Caco-2 (cell line): ENCODE measurements at places on chromosomes 16 and 17. TPM values are rescaled to one million over a fixed set of nuclear protein-coding genes. Genes with fewer than 3 reads are reported as not detected.

DNA sequence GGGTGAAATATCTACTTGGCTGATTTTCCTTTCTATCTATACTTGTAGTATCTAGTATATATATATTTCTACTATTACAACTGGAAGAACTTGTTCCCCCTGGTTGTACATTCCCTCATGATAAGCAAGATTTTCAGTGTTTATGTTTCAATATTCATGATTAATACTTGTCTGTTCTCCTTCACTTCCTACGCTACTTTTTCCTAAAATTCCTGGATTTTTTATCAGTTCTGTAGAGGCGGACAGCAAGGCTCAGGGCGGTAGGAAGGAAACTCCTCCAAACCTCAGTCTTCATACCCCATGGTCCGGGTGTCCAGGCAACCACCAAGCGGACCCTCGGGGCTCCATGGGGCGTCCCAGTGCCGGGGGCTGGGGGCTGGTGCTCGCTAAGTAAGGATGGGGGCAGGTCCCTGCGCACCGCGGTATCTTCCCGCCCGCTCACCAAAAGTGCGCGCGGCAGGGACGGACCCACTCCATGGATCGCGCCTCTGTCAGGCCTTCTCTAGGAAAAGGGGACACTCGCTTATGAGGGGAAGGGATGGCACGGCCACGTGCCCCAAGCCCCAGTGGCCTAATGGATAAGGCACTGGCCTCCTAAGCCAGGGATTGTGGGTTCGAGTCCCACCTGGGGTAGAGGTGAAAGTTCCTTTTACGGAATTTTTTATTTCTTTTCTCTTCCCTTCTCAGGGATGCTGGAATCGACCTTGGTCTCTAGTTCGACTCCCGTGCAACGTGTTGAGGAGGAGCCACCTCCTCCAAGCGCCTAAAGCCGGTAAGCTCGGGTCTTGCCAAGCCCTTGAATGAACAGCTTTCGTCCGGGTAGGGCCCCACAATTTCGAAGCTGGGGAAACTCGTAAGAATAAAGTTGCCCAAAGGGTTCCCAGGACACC, 13.2 kb downstream of the ATP5PD start:
- no peaks in the 10 kb centered on the region for H3K27me3 ChIP-seq
- peak; percentile 95 for DNase-seq
- H3K36me3 ChIP-seq: no peaks in the 10 kb centered on the region
- no peaks in the 10 kb centered on the region for H3K4me1 ChIP-seq
- peak overlapping the region; percentile 91 for H3K4me3 ChIP-seq

DNA sequence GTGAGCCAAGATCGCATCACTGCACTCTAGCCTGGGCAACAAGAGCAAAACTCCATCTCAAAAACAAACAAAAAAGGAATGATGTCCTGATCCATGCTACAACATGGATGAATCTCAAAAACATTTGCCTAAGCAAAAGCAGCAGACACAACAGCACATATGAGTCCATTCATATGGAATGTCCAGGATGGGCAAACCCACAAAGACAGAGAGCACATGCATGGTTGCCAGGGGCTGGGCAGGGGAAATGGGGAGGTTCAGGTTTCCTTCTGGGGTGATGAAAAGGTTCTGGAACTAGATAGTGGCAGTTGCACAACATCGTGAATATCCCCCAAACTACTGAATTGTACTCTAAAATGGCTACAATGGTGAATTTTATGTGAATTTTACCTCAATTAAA, 35.3 kb upstream of the RAI1 start:
- no peaks in the 10 kb centered on the region for H3K36me3 ChIP-seq
- peaks cover 10% of the 10 kb centered on the region for H3K4me1 ChIP-seq
- no peak overlapping the region for H3K4me3 ChIP-seq
- no peak for DNase-seq
- H3K27me3 ChIP-seq: no peaks in the 10 kb centered on the region

CTRL gene
- total RNA-seq: 0.66 and 2.3 TPM in 2 replicates

CDT1 gene
- total RNA-seq: 97.7 and 98.0 TPM in 2 replicates

DNA sequence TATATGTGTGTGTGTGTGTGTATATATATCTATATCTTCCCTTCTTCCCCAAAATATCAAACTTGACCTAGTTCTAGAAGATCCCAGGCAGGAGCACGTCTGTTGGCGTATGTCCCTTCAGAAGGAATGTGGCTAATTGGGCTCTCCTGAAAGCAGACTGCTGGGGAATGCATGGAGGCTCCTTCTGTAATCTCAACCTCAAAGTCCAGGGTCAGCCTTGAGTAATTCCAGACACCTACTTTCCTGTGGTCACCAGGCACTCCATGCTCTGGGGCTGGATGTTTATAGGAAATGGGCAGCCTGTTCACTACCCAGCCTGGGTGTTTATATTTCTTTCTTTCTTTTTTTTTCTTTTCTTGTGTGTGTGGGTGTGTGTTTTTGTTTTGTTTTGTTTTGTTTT, 13.4 kb downstream of the BCO1 start:
- peak; percentile 49 for DNase-seq
- H3K27me3 ChIP-seq: no peaks in the 10 kb centered on the region
- H3K4me1 ChIP-seq: peaks cover 11% of the 10 kb centered on the region; the same call in 1 of the 2 replicates
- no peaks in the 10 kb centered on the region for H3K36me3 ChIP-seq
- H3K27ac ChIP-seq: no peak overlapping the region

ABCC3 gene
- total RNA-seq: 39.3 and 45.6 TPM in 2 replicates

GRCh38 chr17:9022573-9023391, 1.5 kb downstream of the NTN1 start:
- H3K4me3 ChIP-seq: no peak overlapping the region
- no peaks in the 10 kb centered on the region for H3K4me1 ChIP-seq
- H3K27me3 ChIP-seq: no peaks in the 10 kb centered on the region; the same call in 1 of the 2 replicates

DNA sequence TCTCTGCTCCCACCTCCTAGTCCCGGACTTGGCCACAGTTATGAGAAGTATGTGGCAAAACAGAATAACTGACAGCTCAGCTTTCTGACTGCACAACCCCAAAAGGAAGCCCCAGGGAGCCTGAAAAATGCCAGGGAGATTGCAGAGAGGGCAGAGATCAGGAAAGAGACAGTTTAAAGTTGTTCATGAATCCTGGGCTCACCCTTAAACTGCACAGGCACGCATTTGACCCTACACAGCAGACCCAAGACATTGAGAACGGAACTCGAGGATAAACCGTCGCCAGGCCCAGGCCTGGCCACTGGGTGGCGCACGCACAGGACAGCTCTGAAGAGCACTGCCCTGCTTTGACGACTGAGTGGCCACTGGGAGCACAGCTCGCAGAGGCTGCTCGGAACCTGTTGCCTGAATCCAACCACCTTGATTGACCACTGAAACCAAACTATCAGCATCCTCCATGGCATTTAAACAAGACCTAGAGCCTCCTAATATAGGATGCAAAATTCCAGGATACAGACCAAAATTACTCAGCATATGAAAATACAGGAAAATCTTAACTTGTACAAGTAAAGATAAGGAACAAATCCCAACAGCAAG, 114.0 kb downstream of the C16orf95 start:
- H3K27me3 ChIP-seq: no peaks in the 10 kb centered on the region
- H3K4me3 ChIP-seq: no peak overlapping the region
- no peaks in the 10 kb centered on the region for H3K36me3 ChIP-seq

TBC1D3K gene
- not detected in 2 replicates for total RNA-seq

PPP1R27 gene
- total RNA-seq: 0.93 TPM in 1 of 2 replicates, not detected in the other

DNA sequence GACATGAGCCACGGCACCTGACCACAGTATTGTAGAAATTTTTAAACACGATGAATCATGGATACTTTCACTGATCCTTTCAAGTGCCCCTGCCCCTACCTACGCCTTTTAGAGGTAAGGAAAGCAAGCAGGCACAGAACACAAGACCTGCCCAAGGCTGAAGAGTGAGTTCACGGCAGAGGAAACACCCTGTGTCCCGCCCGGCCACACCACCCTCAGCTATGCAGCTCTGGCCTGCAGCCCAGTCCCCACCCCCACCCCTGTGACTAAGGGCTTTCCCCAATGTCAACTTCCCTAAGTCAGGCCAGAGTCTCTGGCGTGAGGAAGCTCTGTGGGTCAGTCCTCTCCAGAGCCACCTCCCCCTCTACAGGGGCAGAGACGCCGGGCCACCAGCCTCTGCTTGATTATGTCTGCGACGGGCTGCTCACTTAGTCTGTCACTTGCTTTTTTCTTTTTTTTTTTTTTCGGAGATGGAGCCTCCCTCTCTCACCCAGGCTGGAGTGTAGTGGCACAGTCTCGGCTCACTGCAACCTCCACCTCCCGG, 8.4 kb downstream of the SLC16A5 start:
- peak; percentile 92 for DNase-seq
- peaks cover 3% of the 10 kb centered on the region for H3K36me3 ChIP-seq
- H3K4me3 ChIP-seq: no peak overlapping the region
- H3K4me1 ChIP-seq: peaks cover 50% of the 10 kb centered on the region

- peak overlapping the region; percentile 37 for H3K27ac ChIP-seq
- DNase-seq: no peak
- H3K4me3 ChIP-seq: no peak overlapping the region
- peaks cover 7% of the 10 kb centered on the region for H3K4me1 ChIP-seq
These were observed 293.8 kb downstream of the ABCC12 start for GRCh38 chr16:47861999-47862398.

DNA sequence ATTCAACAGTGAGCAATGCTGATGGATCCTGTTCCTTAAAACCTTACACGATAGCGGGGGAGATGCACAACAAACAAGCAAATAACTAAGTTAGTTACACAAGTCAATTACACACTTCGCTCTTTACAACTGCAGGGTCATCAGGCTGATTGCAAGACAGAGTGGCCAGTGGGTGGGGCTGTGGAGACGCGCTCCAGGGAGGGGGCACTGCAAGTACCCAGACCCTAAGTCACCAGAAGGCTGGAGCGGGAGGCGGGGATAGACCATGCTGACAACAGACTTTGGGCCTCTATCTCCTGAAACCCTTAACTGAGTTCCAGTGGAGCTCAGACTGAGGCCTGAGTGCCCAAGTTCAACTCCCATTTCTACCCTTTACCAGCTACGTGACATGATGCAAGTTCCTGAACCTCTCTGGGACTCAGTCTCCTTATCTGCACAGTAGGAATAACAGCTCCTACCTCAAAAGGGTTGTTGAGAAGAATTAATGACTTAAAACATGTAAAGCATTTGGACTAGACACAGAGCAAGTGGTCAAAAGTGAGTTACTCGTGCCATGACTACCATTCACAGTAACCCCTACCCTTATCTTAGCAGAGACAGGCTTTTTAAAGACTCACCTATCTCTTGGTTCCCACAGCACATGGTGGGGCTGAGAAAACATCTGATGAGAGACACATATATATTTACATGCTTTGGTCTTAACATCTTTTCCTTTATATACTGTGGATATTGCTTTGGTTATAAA, 10.4 kb downstream of the CPPED1 start:
- H3K27ac ChIP-seq: no peak overlapping the region
- no peaks in the 10 kb centered on the region for H3K36me3 ChIP-seq
- no peak overlapping the region for H3K4me3 ChIP-seq
- H3K4me1 ChIP-seq: peaks cover 17% of the 10 kb centered on the region
- no peak for DNase-seq

C16orf89 gene
- not detected in 2 replicates for total RNA-seq

DNA sequence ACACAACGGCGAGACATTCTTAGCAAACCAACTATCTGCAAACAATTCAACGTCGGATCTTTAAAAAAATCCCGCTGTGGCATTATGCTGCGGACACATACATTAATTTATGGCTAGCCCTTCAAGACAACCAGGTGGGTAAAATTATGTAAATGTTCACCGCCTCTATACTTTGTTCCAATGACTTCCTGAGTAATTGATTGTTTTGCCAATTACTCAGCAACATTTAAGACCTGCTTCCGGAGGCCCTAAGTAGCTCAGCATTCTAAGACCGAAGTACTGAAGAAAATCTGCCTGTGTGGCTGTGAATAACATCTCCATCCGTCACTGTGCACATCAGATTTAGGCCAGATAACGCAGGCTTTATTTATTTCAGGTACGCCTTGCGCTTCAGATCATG, 23.3 kb downstream of the QPRT start:
- DNase-seq: no peak
- 0 out of 2 replicates have a peak, but pooled peaks cover 2% of the 10 kb centered on the region for H3K4me1 ChIP-seq
- H3K4me3 ChIP-seq: no peak overlapping the region
- no peaks in the 10 kb centered on the region for H3K27me3 ChIP-seq

GRCh38 chr17:39175695-39176093, 9.7 kb upstream of the ARL5C start:
- no peaks in the 10 kb centered on the region for H3K4me1 ChIP-seq
- no peaks in the 10 kb centered on the region for H3K36me3 ChIP-seq
- H3K27me3 ChIP-seq: no peaks in the 10 kb centered on the region
- no peak overlapping the region for H3K4me3 ChIP-seq
- no peak for DNase-seq

TPSG1 gene
- not detected in 2 replicates for total RNA-seq

KRT16 gene
- not detected in 2 replicates for total RNA-seq

GRCh38 chr17:27575096-27575911, 55.7 kb upstream of the LGALS9 start:
- peaks cover 82% of the 10 kb centered on the region for H3K4me1 ChIP-seq
- no peaks in the 10 kb centered on the region for H3K36me3 ChIP-seq
- peak overlapping the region; percentile 89 for H3K27ac ChIP-seq
- H3K27me3 ChIP-seq: no peaks in the 10 kb centered on the region
- no peak overlapping the region for H3K4me3 ChIP-seq

- H3K27ac ChIP-seq: peak overlapping the region; percentile 14
- no peak for DNase-seq
- H3K27me3 ChIP-seq: no peaks in the 10 kb centered on the region
- no peak overlapping the region for H3K4me3 ChIP-seq
- no peaks in the 10 kb centered on the region for H3K4me1 ChIP-seq
These were observed 87.6 kb downstream of the ZNF778 start for GRCh38 chr16:89304941-89305705.

DNA sequence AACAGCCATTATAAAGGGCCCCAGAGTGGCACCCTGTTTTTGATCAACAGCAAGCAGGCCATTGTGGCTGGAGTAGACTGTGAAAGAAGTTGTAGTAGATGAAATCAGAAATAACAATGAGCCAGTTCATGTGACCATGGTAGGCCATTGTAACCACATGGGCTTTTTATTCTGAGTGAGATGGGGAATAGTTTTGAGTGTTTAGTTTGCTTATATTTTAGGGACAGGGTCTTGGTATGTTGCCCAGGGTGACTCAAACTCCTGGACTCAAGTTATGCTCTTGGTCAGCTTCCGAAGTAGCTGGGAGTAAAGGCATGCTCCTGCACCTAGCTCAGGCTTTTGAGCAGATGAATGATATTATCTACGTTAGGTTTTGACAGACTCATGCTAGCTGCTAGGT, 12.0 kb downstream of the CBFB start:
- no peaks in the 10 kb centered on the region for H3K27me3 ChIP-seq
- no peak for DNase-seq
- no peak overlapping the region for H3K27ac ChIP-seq
- no peak overlapping the region for H3K4me3 ChIP-seq
- H3K36me3 ChIP-seq: peaks cover 1% of the 10 kb centered on the region; the same call in 1 of the 2 replicates

TEKT3 gene
- 0.43 TPM in 1 of 2 replicates, not detected in the other for total RNA-seq

UBB gene
- 1,900 and 1,904 TPM in 2 replicates for total RNA-seq

DNA sequence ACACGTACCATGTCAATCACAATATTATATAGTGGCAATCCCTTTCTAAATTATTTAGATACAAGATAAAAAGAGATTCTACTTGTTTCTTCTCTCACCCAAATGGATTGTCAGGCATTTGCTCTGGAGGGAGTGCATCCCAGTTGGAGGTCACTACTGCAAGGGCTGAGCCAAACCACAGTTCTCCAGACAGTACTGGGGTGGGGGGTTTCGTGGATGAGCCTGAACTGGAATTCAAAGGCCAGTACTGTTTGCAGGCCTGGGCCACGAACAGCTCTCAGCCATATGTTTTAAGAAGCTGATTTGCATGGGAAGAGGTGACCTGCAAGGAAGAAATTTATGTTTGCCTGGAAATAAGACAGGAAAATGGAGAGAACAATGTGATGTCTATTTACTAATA, 314.9 kb downstream of the PMP22 start:
- no peak overlapping the region for H3K27ac ChIP-seq
- no peaks in the 10 kb centered on the region for H3K27me3 ChIP-seq
- H3K36me3 ChIP-seq: no peaks in the 10 kb centered on the region
- H3K4me1 ChIP-seq: no peaks in the 10 kb centered on the region
- no peak overlapping the region for H3K4me3 ChIP-seq
